ENCODE measurements at places on chromosomes 4 and X. TPM values are rescaled to one million over a fixed set of nuclear protein-coding genes. Genes with fewer than 3 reads are reported as not detected.

- DNase-seq = no peak
Observed at GRCh38 chr4:26302031-26302899, 18.5 kb upstream of the RBPJ start.

Gene TBC1D1
- 194 TPM for polyA plus RNA-seq

DNA sequence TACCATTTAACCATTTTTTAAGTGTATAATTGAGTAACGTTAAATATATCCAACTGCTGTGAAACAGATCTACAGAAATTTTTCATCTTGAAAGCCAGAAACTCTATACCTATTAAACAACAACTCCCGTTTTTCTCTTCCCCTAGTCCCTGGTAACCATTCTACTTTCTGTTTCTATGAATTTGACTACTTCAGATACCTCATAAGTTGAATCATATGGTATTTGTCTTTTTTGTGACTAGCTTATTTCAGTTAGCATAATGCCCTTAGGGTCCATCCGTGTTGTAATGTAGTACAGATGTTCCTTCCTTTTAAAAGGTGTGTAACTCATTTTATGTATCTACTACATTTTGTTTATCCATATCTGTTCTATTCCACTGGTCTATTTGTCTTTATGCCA lies 48.7 kb downstream of the STAG2 start:
- DNase-seq = no peak

- DNase-seq = no peak
Observed at GRCh38 chrX:134431894-134432293, 28.1 kb upstream of the HPRT1 start.

DNA sequence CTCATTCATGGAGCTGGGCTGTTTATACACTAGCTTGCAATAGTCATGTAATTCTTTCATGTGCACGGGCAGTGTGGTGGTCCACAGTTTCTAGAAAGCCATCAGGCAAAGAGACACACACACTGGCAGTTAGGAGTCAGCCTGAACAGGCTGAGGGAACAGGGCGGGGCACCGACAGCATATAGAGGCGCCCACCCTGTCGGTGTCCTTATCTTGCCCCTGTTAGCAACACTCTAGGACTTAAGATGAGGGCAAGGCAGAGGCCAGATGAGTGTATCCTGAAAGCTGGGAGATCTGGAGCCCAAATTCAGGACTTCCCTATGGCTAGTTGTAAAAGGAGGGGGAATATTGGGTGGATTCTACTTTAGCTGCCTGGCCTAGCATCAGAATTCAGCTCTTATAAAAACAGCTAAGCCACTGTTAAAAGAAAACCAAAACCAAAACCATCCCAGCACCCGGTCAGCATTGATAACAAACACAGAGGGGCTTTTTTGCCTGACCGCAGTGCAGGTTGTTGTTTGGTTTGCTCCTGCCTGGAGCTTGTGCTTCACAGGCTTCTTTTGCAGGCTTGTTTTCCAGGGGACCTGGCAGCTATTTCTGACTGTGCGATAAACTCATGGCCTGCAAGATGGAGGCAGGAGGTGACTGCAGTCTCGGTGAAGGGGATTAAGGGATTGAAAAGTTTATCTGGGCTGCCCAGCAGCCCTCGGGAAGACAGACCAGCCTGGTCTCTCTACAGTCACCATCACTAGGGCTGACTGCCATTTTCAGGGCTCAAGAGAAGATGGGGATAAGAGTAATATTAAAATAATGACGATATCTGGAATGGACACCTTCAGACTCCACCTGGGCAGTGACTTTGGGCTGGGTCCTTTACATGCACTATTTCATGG lies 638.9 kb downstream of the MID1IP1 start:
- DNase-seq = no peak

DNA sequence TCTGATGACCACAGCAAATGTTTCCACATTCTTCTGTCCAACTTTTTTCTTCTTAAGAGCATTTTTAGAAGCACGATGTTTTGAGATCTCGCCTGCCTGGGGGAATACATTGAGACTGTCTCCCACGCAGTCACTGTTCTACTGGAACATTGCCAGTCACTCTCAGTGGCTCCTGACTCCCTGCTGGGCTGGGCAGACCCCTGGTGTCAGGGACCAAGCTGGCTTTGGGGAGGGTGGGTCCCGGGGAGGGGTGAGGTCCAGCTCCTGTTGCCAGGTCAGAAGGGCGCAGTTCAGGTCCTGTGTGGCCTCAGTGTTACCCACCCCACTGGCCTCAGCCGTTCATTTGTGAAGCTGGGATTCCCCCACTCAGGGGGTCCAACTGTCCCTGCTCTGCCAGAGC lies 18.9 kb upstream of the ABLIM2 start:
- no peak for DNase-seq

GRCh38 chr4:20395160-20395773 lies 143.6 kb downstream of the SLIT2 start:
- no peak for DNase-seq

GRCh38 chr4:118278473-118279274 lies 74.1 kb downstream of the PRSS12 start:
- DNase-seq = peak; percentile 86

Gene CCDC110
- 1.5 TPM for polyA plus RNA-seq

Gene KDR
- 57.5 TPM for polyA plus RNA-seq

Gene HS6ST2
- polyA plus RNA-seq = 27.8 TPM

Gene SSR4
- polyA plus RNA-seq = 167 TPM

DNA sequence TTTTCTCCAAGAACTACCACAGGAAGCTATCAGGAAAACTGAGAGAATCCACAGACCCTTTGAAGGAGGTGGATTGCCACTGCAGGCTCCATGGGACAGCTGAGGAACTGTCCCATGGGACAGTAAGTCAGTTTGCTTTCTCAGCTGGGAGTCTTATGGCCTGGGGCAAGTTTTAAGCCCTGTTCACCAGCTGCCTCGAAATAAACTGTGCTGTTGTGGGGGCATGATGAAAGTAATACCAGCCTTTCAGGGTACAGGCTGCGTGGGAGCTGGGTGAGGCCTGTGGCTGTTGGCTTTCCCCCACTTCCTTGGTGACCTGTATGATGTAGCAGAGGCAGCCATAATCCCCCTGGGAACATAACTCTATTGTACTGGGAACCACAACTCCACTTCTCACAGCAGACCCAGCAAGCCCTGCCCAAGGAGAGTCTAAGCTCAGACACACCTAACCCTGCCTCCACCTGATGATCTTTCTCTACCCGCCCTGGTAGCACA lies 452.1 kb downstream of the STPG2 start:
- DNase-seq = no peak

DNA sequence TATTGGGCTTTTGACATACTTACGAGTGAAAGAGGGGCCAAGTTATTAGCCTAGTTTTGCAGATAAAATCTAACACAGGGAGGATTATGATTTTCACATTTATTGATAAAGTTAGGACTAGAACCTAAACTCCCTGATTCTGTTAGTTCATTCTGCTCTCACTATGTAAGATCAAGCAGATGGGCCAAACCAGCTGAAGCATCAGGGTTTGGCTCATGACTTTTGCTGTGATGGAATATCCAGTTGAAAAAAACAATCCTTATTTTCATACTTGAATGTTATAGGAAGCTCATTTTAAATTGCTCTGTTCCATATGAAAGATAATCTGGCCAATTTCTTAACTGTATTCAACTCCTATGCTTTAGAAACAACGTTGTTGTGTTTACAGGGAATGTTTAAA lies 21.2 kb downstream of the SPRY1 start:
- DNase-seq = no peak

GRCh38 chr4:165198329-165198728 lies 9.0 kb upstream of the KLHL2 start:
- DNase-seq = no peak

GRCh38 chr4:2823301-2823670 lies 20.4 kb upstream of the ADD1 start:
- no peak for DNase-seq

DNA sequence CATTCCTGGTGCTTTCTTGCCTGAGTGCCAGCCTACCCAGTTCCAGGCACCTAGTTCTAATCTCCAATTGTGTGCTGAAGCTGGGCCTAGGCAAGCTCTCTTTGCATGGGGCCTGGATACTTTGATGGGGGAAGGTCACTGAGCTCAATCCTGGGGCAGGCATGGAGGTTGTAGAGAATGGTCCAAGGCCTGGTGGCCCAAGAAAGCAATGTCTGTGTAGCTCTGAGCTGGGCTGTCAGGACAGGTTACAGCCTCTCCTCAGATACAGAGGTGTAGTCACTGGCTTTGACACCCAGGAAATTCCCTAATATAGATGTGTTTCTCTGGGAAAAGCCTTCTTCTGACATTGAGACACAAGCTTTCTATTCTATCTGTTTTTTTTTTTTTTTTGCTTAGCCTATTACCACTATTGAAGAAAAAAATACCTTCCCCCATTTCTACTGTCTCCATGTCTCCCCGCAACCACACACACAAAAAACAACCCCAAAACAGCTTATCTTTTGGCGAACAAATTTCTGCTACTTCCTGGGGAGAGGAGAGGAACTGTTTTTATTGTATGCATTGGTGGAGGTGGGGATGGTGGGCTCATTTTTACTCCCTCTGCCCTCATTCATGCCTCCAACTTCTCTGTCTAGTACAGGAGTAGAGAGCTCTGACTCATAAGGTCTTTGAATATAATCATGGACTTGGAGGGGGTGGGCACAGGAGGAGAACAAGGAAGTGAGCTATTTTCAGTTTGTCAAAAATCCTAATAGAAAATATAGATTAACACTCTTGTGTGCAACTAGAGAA lies 66.7 kb upstream of the DHX15 start:
- no peak for DNase-seq

DNA sequence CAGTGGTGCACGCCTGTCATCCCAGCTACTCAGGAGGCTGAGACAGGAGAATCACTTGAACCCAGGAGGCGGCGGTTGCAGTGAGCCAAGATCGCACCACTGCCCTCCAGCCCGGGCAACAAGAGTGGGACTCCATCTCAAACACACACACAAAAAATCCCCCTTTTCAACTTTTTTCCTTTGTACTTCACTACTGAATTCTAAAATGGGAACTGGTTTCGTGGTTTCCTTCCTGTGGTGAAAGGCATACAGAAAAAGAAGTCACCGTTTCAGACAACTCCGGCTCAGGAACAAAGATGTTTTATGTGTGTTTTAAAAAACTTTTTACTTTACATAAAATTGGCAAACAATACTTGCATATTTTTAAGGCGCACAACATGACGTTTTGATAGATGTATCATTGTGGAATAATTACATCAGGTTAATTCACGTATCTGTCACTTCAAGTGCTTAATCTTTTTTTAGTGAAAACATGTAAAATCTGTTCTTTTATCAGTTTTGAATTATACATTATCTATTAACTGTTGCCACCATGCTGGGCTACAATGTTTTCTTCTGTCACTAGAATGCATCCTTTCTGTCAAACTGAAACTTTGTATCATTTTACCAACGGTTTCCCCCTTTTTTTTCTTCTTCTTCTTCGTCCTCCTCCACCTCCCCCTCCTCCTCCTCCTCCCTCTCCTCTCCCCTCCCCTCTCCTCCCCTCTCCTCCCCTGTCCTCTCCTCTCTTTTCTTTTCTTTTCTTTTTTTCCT lies 186.0 kb downstream of the CRLF2 start:
- no peak for DNase-seq

- DNase-seq = no peak
Observed at GRCh38 chr4:128322986-128323385, 35.4 kb upstream of the PGRMC2 start.

DNA sequence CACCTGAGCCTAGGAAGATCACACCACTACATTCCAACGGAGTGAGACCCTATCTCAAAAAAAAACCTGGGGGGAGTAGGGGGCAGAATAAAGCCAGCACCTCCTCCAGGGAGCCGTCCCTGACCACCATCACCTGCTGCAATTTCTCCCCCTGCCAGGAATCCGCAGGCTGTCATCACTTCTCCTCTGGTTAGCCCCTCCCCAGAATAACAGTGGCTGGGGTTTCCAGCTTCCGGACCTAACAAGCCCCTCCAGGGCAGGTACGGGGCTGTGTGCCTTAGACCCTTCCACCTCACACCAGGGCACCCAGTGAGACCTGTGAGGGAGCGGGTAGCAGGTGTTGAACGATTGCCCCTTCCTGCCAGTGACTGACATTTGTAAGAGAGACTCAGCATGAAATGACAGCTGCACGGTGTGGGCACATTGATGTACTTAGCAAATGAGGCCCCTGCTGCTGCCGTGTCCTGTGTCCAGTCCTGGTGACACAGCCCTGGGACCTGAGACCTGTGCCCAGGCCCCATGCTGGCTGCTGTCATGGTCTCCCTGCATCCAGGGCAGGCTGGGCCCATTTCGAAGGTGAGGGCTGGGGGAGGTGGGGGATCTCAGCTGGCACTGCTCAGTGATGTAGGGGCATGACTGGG lies 6.7 kb upstream of the WFS1 start:
- DNase-seq = no peak

- no peak for DNase-seq
Observed at GRCh38 chr4:183132081-183132480, 33.0 kb downstream of the WWC2 start.

DNA sequence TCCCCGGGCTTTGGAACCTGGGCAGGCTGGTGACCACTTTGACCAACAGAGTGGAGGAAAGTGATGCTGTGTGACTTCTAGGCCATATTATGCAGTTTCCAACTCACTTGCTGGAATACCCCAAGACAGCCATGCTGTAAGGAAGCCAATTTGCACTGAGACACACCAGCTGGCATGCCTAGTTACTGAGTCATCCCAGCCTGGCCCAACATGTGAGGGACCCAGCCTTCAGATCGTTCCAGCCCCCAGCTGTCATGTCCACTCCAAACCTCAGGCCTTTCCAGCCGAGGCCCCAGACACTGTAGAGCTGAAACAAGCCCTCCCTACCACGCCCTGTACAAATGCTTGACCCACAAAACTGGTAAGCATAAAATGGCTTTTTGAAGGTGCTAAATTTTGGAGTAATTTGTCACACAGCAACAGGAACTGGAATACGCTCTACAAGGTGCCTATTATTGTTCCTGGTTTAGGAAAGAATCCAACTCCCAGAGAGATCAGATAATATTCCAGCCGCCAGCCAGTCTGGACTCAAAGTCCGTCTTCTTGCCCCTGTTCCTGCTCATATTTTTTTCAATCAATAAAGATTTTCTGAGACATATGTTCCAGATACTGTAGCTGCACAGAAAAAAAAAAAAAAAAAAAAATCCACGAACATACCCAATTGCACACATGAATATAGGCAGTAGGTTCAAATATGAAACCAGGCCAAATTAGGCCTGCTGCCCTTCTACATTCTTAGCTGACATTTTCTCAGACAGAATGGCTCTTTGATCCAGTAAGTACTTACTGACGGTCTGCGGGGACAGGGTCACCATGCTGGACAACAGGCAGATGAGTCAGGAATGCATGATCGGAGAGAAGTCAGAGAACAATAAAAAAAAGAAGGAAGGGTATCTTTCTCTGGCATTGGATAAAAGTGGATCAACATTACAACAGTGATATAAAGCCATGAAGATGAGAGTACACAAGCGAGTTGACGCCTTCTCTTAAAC lies 35.1 kb downstream of the SH3KBP1 start:
- no peak for DNase-seq

Gene MAOB
- polyA plus RNA-seq = 3.7 TPM

Gene MED14
- 50.5 TPM for polyA plus RNA-seq

- no peak for DNase-seq
Observed at GRCh38 chrX:106611317-106611678, 480 bp upstream of the RADX start.

DNA sequence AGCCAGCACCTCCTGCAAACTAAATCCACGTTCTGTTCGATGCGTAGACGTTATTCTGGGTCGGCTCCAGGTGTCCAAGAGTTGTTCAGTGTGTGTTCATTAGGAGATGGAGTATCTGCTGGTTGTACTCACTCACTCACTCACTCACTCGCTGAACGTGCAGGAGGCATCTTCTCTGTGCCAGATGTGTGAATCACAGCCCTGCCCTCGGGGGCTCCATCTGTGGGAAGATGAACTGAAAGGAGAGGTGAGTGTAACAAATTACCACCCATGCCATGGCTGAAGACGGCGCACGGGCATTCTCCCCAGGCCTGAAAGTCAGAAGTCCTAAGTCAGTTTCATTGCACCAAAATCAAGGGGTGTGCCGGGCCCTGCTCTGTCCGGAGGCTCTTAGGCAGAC lies 16.1 kb downstream of the NSG1 start:
- no peak for DNase-seq
